ENCODE measurements at places on chromosomes 7 and 10.
A peak's percentile ranks its signal among the peaks of the same experiment; 100 is the strongest.

DNA sequence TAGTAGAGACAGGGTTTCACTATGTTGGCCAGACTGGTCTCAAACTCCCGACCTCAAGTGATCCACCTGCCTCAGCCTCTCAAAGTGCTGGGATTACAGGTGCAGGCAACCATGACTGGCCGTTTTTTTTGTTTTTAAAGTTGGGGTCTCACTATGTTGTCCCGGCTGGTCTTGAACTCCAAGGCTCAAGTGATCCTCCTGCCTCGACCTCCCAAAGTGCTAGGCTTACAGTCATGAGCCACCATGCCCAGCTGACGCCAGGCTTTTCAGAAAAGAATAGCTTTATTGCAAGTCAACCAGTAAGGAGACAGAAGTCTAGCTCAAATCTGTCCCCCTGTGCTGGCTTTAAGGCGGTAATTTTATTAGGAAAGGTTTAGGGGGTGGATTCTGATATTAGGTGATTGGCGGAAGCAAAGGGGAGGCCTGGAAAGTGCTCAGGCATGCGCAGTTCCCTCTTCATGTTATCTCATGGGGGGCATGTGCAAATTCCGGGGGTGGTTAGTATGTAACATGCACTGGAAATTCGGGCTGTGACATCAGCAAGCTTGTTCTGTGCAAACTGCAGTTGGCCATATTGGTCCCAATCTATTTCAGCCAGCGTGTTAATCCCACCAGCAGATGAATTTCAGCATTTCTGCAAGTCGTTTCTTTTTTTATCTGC is 42.7 kb downstream of the LIMK1 start:
- DNase-seq, result no peak

GRCh38 chr7:107230334-107230733 is 61.5 kb downstream of the HBP1 start:
- DNase-seq, result no peak

GRCh38 chr7:140284062-140284461 is 107.3 kb upstream of the KDM7A start:
- DNase-seq, result no peak

GRCh38 chr7:781186-781849 is 51.0 kb upstream of the SUN1 start:
- no peak for DNase-seq

- no peak for DNase-seq
These were observed 42.1 kb upstream of the GPR26 start for GRCh38 chr10:123624086-123624485.

DNA sequence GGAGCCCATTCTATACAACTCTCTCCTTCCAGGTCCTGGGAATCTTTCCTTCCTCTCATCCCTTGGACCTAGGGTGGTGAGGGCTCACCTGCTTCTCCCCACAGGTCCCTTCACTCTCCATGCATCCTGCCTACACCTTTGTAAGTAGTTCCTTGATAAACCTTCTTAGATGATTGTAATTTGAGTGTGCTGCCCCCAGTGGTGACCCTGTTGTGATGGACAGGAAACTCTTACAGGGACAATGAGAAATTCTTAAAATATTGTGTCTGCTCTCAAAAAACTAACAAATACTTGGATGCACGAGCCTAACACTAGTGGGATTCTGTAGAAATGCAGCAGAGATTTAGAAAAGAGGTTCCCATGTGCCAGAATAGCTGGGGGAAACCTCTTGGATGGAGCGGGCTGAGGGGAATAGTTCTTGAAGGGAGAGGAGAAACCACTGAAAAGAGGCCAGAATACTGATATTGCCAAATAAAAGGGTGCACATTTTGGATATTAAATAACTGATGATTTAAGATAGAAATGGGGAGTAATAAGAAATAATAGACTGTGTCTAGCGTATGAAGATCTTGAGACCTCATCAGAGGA is 6.7 kb upstream of the PAXIP1 start:
- DNase-seq, result no peak

DNA sequence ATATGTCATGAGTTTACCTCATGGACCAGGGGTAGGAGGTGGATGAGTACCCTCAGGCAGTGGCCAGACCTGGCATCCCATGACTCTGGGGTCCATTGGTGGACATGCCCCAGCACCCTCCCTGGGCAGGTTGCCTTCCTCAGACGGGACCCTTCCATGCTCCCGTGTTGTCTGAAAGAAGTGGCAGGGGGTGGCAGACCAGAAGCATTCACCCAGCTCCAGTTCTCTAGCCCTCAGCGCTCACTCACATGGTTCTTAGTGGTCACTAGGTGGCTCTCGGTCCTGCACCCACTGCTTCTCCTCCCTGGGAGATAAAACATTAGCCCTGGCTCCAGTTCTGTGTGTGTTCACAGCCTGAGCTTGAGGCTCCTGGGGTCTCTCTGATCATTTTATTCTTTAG is 6.0 kb downstream of the RBP3 start:
- no peak for DNase-seq

DNA sequence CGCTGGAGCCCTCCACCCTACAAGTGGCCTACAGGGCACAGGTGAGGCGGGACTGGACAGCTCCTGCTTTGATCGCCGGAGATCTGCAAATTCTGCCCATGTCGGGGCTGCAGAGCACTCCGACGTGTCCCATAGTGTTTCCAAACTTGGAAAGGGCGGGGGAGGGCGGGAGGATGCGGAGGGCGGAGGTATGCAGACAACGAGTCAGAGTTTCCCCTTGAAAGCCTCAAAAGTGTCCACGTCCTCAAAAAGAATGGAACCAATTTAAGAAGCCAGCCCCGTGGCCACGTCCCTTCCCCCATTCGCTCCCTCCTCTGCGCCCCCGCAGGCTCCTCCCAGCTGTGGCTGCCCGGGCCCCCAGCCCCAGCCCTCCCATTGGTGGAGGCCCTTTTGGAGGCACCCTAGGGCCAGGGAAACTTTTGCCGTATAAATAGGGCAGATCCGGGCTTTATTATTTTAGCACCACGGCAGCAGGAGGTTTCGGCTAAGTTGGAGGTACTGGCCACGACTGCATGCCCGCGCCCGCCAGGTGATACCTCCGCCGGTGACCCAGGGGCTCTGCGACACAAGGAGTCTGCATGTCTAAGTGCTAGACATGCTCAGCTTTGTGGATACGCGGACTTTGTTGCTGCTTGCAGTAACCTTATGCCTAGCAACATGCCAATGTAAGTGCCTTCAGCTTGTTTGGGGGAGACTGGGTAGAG is at the start of gene COL1A2:
TSS of gene COL1A2 (plus strand) at position 459 of the 704 bp plus-strand sequence. CDS start at position 596, 137 bp downstream.
- no peak for DNase-seq

GRCh38 chr10:13079776-13080050 is 20.2 kb upstream of the OPTN start:
- no peak for DNase-seq

GRCh38 chr7:74449809-74450397 is 3.8 kb upstream of the GTF2IRD1 start:
- DNase-seq, result peak; percentile 51

GRCh38 chr10:113616244-113617074 is 47.4 kb downstream of the NRAP start:
- DNase-seq, result no peak
